T1000 (cell line): ENCODE measurements at places on chromosomes 2 and 18.

DNA sequence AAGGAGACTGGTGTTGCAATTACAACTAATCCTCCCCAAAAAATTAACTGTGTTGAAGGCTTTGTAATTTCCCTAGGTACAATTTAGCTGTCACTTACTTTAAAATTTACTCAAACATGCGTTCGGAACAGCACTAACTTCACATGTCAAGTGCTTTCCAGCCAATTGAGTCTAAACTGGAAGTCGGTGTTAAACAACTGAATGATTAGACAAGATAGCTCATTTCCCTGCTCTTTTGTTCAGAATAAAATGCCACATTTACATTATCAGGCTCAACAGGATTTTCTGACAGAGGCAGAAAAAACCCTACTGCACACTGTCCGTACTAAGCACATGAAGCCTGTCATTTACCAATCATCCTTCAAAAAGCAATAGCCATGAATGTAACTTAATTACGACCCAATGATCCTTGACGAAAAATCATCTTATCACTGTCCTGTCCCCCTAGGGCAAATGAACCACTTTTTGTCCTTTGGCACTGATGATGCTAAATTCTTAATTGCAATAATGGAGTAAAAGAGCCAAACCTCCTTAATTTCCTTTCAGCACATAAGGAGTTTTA is 56.0 kb downstream of the LRPPRC start:
- DNase-seq = no peak

GRCh38 chr2:23595601-23596251 is 210.7 kb downstream of the KLHL29 start:
- peak; percentile 30 for DNase-seq

DNA sequence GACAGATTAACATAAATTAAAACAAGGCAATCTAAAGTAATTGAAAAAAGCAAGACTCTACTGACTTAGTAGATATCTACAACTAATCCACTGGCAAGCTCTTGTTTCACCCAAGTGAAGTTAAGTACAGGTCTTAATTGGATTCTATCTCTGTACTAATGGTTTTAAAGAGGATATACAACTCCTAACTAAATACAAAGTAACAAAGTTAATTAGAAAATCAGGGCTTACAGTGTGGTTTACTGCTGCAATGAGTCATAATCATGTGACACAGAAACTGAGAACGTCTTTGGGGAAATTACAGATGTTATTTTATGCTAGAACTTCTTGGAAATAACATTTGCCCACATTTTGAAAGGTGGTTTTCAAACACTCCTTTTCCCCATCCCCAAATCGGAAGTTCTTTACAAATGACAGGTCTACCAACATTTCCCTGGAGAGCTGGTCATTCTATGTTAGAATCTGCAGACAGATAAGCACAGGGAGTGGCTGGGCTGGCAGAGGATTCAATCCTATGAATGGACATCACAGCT is 245.3 kb downstream of the STK39 start:
- no peak for DNase-seq

GRCh38 chr18:42821492-42821891 is 294.0 kb downstream of the RIT2 start:
- no peak for DNase-seq

DNA sequence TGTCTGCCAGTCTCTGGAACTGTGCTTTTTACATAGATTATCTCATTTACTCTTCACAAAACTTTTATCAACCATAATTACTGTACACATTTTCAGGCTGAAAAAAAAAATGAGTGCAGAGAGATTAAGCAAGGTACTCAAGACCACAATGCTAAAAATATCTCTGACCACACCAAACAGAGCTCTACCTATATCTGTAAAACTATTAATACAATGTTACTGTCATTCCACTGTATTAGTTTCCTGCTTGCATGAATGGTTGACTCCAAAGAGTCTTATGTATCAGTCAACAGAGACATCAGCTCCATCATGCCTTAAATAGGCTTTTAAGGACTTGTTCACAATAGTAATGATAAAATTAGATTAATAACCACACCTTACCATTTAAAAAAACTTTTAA is 134.7 kb upstream of the CCDC150 start:
- no peak for DNase-seq

DNA sequence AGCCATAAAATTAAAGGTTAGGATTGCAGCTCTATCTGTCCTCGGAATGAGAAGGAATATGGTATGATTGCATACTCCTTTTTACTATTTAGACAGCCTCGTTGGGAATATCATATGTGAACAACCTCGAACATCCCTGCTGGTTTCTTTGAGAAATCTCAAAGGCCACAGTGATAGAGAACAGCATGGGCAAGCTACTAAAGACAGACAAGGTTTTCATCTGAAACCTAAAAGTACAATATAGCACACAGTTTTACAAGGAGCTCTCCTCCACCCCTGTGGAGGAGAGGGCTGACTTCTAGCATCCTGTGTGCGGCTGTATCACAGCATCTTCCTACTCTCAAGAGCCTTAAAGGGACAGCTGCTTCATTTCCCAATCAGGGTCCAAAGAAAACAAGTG is 104.3 kb downstream of the VWC2L start:
- DNase-seq = no peak

- DNase-seq = no peak
These were observed 41.7 kb downstream of the FRZB start for GRCh38 chr2:182824767-182825158.

DNA sequence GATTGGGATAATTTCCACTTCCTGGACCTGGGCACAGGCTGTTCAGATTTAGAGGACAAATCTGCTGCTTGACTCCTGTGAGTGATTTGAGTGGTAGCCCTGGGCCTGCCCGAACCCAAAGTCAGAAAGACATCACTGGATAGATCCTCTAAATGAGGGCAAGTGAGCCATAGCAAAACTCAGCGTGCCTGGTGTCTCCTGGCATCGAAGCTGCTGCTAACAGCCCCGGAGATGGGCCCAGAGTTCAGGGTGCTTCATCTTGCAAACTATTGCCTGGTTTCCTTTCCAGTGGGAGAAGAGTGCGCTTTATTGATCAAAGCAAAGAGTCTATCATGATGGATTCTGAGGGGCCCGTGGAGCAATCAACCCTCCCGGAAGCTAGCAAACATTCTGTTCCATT is 153.1 kb upstream of the KLHL29 start:
- DNase-seq = no peak

DNA sequence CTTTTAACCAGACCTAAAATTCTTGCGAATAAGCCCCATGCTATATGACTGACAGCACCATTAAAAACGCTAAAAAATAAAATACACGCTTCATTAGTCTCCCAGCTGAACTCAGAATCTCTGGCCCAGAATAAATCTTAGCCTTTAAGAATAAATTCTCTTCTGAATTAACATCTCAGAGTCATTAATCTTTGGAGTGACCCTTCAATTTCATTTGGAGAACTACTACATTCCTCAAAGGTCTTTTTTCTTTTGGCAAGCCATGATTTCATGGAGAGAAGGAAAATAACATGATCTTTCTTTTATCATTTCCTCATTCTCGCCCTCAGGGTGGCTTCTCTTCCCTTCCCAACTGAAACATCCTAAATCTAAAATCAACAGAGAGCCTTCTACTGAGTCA is 259.0 kb downstream of the AFF3 start:
- no peak for DNase-seq

- no peak for DNase-seq
These were observed 47.4 kb downstream of the ARHGAP15 start for GRCh38 chr2:143176606-143177005.

- no peak for DNase-seq
These were observed 278.6 kb upstream of the KYNU start for GRCh38 chr2:142598846-142599245.

DNA sequence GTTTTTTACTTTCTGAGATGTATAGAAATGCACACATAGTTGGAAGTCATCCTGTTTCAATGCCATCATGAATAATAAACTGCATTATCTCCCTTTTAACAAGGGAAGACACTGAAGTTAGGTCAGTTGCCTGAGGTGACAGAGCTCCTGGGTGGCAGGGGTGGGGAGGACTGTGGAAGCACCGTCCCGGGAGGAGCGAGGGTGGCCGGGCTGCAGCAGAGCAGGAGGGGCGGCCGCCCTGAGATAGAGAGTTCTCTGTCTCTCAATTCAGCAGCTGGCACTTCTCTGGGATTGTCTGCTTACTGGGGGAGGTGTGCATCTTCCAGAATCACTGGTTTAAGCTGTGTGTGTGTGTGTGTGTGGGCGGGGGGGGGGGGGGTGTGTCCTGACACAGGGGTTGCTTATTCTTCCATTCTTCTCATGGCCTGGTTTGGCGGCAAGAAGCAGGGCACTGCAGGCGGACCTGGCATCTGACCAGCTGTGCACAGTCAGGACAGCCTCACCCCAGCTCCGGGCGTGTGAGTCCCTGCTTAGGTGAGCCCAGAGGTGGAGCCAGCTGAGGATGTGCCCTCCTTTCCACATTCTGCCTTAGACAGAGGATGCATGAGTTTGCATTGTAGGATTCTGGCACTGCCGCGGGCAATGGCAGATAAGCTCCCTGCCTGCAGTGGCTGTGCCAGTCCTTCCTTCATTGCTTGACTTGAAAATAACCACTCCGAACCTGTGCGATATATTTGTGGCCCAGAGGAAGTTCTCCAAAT is 40.4 kb downstream of the VWA3B start:
- DNase-seq = no peak

DNA sequence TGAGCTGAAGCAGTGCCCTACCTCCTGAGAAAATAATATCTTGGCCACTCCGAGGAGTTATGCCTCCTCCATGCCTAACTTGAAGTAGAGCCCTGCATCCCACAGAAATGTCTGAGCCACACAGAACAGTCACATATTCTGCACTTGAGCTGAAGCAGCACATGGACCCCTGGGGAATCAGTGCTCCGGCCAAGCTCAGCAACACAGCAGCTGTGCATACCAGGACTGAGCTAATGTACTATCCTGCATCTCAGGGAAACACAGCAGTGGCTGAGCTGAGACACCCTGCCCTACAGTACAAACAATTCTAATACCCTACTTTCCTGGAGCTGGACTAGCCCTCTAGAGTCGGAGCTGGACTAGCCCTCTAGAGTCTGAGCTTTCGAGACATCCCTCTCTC is 166.9 kb downstream of the ZNF516 start:
- DNase-seq = no peak

DNA sequence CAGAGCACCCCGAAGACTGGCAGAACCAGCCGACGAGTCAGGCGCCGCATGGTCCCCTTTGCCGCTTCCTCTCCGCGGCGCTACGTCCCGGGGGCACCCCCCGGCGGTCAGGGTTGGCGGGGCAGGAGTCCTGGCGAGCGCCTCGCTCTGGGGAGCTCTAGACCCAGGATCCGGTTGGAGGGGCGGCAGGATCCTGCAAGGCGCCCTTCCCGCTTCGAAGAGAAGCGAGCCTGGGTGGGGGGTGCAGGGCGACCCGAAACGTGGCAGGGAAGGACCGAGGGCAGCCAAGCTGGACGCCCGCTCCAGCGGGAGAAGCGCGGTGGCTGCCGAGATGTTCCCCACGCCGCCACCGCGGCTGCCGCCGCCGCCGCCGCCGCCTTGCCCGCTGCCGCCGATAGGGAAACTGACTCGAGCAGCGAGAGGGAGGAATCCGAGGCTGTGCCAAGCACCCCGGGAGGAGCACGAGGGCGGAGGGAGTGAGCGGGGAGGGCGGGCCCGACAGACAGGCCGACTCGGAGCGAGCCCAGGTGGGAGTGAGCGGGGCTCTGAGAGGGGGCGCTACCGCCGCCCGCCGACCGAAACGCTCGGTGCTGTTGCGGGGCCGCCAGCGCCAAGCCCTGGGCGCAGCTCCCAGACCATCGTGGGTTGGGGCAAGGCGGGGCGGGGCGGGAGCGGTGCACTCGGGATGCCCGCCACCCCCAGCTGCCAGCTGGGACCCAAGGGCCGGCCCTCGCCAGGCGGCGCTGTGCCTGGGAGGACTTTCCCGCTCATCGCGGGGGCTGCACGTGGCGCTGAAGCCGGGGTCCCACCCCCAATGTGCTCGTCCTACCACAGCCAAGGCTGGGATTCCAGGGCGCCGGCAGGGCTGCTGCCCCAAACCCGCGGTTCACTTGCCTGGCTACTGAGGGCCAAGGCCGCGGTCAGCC is at the start of gene GALNT14:
Gene GALNT14, minus strand, starts transcription at position 404 of the 926 bp plus-strand sequence. Its CDS starts 354 bp downstream, at position 50.
- DNase-seq = peak; percentile 25

DNA sequence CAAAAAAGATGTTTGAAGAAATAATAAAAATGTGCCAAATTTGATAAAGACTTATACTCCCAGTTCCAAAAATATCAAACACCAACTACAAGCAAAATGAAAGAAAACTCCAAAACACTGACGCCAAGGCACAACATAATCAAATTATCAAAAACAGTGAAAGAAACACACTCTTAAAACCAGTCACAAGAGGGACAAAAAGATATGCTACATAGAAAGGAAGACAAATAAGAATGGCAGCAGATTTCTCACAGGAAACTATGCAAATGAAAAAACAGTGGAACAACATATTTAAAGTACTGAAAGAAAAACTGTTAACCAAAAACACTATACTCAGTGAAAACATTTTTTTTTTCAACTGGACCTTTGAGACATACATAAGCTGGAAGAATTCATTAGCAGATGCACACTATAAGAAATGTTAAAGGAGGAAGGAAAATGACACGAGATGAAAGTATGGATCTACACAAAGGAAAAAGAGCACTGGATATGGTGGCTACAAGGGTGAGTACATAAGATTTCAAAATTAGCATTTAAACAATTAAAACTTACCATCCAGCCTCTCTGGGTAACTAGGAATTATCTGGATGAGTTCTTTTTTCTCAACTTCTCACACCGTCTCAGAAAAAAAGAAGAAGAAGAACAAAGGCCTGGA is 94.0 kb upstream of the ACVR1C start:
- DNase-seq = no peak

DNA sequence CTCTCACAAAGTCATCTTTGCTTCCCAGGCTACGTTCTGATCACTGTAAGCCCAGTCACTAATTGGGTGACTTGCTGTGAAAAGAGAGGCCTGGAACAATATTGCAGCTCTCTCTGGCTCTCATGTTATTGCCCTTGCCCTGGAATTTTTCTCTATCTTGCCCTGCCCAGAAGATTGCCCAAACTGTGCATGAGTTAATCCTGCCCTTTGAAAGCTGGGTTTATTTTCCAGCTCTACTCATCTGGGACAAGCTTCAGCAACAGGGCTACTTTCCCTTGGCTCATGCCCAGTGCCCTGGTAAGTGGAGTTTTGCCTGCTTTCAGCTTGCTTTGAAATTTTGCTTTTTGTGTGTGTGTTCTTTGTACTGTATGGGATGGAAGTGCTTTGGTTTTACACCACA is 6.9 kb upstream of the EHBP1 start:
- DNase-seq = no peak
